NCI-H524 treated with DMSO at 0.1 percent for 48 hours (cell line): ENCODE measurements at places on chromosomes 7 and 10.

DNA sequence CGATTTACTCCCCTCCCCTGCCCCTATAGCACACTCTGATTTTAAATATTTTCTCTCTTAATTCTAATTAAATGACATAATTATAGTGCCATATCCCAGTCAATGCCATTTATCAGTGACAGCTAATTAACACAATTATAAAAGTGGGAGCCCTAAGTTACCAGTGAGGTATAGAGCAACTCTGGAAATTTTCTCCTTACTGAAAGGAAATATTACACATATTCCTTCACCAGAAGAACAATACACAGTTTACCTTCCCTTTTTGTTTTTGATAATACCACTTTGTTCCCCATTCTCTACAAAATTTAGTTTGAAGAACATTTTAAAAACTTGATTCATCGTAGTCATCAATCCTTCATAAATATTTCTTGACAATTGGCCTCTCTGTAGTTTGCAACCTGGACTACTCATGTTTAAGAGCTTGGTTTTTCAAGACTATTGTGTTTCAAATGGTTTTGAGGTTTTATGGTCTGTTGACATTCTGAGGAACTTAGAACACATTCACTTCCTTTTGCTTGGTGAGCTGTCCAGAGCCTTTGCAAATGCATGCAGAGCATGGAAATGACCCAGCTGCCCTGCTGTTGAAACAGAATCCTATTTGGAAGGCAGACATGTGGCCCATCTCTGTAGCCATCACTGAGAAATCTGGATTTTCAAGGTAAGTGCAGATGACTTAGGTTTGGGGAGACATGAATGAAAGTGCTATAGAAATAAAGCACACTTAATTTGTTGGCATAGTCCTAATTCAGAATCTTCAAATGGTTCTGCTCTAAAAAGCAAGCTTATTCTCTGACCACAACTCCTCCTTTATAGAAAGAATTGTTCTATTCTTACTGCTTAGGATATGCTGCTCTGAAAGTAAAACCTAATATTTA is at the start of gene GPR141:
TSS of gene GPR141 (plus strand) at position 521 of the 875 bp plus-strand sequence. CDS start 56,628 bp downstream, outside the sequence.
- no peak for DNase-seq

DNA sequence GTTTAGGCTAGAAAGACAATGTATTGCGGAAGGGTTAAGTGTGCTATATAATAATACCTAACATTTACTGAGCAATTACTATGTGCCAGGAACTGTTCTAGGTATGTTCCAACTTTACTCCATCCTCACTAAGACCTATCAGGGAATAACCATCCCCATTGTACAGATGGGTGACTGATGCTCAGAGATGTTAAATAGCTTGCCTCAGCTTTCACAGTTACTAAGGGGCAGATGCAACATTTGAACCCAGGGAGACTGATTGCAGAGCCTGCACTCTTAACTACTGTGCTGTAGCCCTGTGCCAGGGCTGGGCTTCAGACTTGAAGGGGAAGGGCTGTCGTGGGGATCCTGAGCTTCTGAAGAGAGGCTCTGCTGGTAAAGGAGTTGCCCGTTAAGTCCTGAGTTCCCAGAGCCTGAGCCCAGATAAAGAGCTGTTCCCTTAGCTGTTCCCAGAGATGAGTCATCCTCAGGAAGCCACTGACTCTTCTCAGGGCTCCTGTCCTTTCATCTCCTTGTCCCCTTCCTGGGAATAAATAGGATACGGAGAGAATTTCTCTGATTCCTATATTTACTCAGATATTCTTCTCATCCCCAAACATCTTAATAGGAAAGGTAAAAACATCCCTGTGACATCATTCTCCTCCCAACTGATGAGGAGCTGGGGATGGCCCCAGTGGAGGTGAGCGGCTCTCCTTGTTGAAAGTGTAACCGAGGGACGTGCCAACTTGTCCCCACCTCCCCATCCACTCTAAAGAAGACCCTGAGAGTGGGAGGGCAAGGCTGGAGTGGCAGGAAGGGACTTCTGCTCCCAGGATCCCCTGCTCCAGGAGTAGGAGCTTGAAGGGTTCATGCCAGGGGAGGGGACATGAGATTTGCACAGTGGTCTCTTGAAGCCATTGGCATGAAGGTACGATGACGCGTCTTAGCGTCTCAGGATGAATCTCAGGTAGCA is 28.0 kb upstream of the HABP2 start:
- no peak for DNase-seq

GRCh38 chr7:1931256-1931950 is 261.3 kb downstream of the ELFN1 start:
- no peak for DNase-seq

- DNase-seq: peak; percentile 58
Measured at GRCh38 chr7:26440233-26441001, 148.8 kb downstream of the SNX10 start.

DNA sequence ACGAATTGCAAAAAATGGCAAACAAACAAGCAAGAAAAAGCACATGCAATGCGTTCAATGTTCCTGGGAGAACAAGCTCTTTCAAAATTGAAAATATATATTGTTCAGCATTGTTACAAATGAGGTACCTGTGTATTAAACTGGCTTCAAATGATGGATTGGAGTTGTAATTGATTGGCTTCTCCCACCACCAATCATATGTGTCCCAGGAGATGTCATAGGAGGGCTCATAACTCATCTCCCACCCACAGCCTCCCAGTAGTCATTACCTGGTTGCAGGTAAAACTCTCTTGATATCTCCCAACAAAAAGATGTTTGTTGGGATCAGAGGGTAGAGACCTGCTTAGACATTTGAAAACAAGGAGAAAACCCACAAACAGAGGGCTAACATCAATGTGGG is 302.9 kb downstream of the BAMBI start:
- DNase-seq: no peak

GRCh38 chr10:44628921-44629320 is 244.0 kb upstream of the CXCL12 start:
- no peak for DNase-seq

DNA sequence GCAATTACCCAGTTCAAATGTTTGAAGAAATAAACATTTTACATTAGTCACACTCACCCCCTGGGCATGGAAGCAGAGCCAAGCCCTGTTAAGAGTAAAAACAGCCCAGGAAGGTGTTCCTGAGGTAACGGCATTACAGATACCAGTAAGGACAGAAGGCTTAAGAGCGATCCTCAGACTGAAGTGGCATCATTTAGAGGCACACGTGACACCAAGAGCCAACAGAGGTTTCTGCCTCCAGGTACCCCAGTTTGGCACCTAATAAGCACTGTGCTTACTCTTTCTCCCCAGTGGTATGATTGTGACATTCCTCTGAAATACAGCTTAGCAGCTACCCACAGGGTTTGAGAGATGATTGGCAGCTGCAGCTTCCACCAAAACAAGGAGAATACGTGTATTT is 17.2 kb downstream of the MMS19 start:
- no peak for DNase-seq
